Naive thymus-derived CD4-positive, alpha-beta T cell (primary cell): ENCODE measurements at places on chromosomes 12 and 14. TPM values are rescaled to one million over a fixed set of nuclear protein-coding genes. Genes with fewer than 3 reads are reported as not detected.

GPX2 gene
- not detected for total RNA-seq

SALL2 gene
- 3.1 TPM for total RNA-seq

CCDC38 gene
- total RNA-seq = 0.27 TPM

AQP2 gene
- total RNA-seq = not detected in 2 replicates

IFNG-AS1 gene
- 1.8 TPM for total RNA-seq

VEZT gene
- 48.8 TPM for total RNA-seq

DIO2 gene
- total RNA-seq = 0.03 TPM in 1 of 2 replicates, not detected in the other

AHNAK2 gene
- total RNA-seq = not detected in 2 replicates

- DNase-seq = no peak
These were observed 723.7 kb downstream of the C12orf50 start for GRCh38 chr12:87305481-87305880.

DNA sequence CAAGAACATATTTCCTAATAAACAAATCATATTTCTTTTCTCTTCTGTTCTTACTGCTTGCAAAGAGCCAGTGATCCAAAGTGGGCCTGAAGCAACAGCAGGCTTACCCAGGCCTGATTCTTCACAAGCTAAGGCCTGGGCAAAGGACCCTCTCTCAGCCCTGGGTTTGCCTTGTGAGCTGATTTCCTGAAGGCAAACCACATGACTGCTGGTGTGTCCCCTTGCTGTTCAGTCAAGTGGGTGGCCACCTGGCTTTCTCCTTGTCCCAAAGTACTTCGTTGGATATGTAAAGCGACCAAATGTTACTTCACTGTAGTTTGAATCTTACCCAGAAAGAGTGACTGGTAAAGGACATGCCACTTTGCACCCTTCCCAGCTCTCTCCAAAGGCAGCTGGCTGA is 392.9 kb downstream of the ZFP36L1 start:
- no peak for DNase-seq

DNA sequence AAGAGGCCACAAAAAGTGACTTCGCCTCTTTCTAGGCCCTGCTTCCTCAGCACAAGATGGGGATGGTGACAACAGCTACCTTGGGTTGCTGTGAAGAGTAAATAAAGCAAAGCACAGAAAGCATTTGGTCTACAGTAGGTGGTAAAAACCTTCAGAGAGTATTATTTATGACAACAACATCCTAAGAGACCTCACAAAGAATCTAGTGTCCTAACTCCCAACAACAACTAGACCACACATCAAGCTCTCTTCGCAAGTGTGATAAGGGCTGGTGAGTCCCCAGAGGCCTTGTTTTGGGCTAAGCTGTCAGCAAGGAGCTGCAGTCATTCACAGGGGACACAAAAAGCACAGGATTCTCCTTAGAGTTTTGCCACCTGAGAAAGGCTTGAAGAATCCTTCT is 84.9 kb downstream of the EFCAB11 start:
- no peak for DNase-seq

DNA sequence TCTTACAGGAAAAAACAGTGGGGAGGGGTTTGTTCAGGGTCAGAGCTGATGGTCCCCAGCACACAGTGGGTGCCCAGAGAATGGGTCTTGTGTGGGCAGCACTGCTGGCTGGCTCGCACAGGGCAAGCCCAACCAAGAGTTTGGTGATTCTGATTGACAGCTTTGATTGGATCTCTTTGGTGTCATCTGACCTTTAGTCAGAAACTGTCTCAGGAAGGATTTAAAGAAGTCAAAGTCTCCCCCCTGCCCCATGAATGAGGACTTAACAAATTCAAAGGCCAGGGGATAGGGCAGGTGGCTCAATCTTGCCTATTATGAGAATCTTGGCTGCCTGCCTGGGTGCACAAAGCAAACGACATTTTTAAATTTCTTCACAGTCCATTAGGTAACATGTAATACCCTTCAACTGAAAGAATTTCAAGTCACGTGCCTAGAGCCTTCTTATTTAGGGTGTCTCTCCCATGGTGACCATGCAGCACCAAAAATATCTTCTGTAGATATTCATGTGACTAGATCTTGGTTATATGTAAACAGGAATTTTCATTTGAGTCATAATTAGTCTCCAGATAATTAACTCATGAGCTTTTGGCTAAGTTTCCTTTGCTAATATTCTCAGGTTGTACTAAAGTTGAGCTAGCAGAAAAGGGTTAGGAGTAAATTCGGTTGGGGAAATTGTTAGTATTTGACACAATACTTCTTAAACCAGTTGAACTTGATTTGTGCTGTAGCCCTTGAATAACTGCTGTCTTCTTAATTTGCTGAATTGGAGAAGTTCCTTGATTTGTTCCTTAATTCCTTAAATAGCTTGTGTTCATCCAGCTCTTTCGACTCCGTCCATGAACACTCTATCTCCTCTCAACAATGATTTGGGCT is 54.5 kb upstream of the HECTD1 start:
- DNase-seq = no peak

GRCh38 chr12:26157001-26157400 is 32.2 kb upstream of the BHLHE41 start:
- DNase-seq = no peak

- no peak for DNase-seq
These were observed 117.2 kb downstream of the LRRK2 start for GRCh38 chr12:40342010-40342409.

- DNase-seq = no peak
These were observed 35.5 kb upstream of the MAX start for GRCh38 chr14:65137648-65138307.

DNA sequence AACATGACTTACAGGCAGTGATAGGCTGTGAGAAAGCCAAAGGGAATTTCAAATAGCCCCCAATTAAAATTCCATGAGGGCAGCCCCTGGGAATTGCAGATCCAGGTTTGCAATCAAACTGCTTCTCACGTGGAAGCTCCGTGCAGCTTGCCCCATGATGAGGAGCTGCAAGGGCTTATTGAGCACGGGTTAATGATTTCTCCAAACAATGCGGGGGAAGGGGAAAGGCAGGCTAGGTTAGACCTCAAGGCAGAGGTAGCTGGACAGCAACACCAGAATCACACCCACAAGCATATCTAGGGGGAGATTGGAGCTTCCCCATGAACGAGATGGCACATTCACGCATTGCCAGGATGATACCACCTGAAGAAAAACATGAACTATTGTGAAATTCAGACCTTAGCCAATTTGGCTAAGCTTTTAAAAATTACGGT is 5.0 kb upstream of the DUSP6 start:
- DNase-seq = no peak

GRCh38 chr12:4265280-4265679 is 8.3 kb upstream of the CCND2 start:
- no peak for DNase-seq

GRCh38 chr12:99442758-99443157 is 204.8 kb upstream of the GARIN6 start:
- DNase-seq = no peak

- no peak for DNase-seq
These were observed 12.7 kb downstream of the ASB2 start for GRCh38 chr14:93963692-93964091.

- no peak for DNase-seq
These were observed 29.7 kb upstream of the PSMA6 start for GRCh38 chr14:35262436-35262835.

DNA sequence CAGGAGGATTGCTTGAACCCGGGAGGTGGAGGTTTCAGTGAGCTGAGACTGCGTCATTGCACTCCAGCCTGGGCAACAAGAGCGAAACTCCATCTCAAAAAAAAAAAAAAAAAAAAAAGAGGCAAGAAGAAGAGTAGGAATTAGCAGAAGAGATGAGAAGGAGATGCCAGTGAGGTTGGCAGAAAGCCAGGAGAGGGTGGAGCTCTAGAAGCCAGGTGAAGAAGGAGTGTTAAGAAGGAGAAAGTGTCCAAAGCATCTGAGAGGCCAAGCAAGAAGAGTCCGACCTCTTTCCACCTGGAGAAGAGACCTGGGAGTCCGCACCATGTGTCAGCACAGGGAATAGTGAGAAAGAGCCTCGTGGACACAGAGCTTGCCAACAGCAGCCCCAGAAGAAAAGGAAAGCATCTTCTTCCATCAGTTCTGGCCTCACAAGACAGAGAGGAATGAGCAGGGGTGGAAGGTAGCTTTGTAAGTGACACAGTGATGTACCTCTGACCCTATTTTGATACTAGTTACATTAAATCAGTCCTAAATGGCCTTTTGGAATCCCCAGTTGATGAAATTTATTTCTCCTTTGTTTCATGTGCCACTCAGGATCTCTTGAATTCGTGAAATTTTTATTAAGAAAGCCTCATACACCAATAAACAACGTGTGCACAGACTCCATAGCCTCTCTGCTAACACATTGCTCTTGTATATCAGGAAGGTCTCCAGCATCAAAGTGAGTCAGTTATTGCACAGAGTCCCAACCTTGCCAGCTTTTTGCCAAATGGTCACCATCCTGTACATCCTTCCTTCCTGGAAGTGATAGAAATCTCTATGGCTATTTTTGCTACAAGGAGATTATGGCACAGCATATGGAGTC is 70.6 kb downstream of the SAMD4A start:
- no peak for DNase-seq

GRCh38 chr12:48764521-48764920 is 24.4 kb downstream of the ADCY6 start:
- DNase-seq = no peak

DNA sequence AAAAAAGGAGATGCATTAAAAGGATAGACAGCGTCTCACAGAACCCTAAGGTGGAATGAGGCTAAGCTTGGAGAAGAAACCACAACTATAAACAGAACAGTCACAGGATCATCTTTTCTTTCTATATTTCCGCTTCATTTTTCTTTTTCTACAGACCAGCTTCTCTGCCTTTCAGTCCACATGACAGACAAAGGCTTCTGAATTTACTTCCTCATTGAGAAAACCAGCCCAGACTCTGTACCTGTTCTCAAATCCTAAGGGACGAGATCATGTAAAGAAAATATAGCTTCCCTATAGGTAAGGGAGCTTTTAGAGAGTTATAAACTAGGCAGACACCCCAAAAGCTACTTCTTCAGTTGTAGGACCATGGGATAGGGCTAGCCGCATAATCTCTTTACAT is 17.4 kb downstream of the SGPP1 start:
- no peak for DNase-seq

DNA sequence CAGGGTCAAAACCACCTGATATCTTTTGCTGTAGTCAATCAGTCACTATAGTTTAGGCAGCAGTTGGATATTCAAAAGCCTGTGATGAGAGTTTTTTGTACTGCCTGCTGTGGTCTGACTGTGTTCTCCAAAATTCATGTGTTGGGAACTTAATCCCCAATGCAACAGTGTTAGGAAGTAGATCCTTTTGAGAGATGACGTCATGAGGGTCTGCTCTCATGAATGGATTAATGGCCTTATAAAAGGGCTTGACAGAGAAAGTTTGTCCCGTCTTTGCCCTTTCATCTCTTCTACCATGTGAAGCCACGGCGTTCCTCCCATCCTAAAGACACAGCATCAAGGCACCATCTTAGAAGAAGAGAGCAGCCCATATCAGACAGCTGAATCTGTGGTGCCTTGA is 50.8 kb upstream of the PDE3A start:
- DNase-seq = no peak

DNA sequence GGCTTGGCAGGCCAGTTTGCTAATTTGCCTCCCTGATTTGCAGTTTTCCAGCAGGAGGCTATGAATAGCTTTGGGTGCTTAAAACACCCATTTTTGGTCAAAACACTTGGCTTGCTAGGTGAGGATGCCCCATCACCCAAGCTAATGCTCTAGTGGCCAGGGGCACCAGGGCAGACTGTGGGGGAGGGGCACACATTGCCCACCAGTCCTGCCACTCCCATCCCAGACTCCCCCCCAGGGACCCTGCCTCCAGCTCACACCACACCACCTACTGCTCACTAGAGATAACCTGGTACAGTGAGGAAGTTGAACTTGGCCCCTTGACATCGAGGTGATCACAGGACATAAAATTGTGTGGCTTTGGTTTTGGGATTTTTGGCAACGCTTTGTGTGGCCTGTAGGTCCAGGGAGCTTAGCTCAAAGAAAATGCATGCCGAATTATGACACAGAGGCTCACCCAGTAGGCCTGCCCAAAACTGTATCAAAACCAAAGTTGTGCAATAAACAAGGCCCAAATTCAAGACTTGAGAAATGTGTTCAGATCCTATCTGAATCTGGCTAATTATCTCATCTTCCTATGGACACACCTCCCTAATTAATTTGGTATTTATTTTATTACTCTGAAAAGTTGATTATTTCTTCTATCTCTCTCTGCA is 4.3 kb downstream of the NUAK1 start:
- DNase-seq = no peak

DNA sequence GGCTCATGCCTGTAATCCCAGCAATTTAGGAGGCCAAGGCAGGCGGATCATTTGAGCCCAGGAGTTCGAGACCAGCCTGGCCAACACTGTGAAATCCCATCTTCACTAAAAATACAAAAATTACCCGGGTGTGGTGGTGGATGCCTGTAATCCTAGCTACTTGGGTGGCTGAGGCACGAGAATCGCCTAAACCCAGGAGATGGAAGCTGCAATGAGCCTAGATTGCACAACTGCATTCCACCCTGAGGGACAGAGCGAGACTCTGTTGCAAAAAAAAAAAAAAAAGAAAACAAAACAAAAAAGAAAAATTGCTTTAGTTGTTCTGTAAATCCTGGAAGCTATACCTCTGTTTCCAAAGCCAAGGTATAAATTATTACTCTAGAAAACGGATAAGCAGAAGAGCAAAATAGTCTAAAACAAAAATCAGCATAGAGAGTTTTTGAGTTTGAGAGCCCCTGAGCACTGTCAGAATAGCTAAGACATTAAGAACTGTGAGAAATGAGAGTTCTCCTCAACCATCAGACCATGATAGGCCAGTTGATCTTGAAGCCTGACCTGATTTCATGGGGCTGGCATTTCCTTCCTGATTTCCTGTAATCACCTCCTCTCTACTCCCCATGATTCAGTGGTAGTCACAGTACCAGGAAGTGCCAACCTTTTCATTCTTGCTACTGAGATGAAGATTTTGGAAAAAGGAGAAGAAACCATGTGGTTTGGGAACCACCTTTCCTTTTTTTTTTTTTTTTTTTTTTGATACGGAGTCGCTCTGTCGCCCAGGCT is 31.7 kb downstream of the ATP2A2 start:
- no peak for DNase-seq

- no peak for DNase-seq
These were observed 31.5 kb downstream of the EPS8 start for GRCh38 chr12:15757553-15758255.

DNA sequence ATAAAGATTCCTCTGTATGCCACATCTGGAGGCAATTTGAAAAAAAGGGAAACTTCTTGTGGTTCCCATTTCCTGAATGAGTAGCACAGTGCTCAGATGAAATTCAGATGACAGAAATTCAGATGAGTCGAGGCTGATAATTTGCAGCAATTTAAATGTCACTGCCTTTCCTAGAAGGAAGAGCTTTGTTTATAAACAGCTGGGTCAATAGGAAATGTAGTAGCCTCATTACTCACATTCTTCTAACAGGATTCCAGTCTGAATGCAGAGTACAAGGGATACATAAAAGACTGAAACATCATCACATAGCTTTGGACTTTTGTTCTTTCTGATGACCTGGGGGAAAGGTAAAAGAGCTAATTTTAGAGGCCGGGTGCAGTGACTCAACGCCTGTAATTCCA is 11.3 kb upstream of the DACT1 start:
- DNase-seq = no peak

DNA sequence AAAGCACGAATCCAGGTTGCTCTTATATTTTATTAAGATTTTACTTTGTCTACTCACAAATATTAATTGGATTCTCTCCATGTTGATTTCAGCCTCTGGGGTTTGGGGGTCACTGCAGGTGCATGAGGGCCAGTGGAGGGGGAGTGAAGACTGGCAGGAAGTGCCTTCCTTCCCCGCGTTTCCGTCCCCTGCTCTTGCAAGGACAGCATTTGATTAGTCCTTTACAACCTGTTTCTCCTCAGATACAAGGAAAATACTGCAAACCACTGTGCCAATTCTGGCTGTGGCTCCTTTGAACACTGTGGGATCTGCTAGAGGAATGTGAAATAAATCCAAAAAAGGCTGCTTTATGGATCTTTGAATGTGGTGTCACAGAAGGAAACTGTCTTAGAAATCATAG is 291.8 kb downstream of the ETNK1 start:
- no peak for DNase-seq
